ENCODE measurements at places on chromosomes 13 and 19.

GRCh38 chr19:49839713-49840112, 11.2 kb upstream of the PTOV1 start:
- no peak for ATAC-seq

- ATAC-seq, result no peak
Measured at GRCh38 chr19:19559931-19560330, 21.9 kb downstream of the CILP2 start.

GRCh38 chr13:114235697-114236096, 1.0 kb downstream of the CDC16 start:
- no peak for ATAC-seq

DNA sequence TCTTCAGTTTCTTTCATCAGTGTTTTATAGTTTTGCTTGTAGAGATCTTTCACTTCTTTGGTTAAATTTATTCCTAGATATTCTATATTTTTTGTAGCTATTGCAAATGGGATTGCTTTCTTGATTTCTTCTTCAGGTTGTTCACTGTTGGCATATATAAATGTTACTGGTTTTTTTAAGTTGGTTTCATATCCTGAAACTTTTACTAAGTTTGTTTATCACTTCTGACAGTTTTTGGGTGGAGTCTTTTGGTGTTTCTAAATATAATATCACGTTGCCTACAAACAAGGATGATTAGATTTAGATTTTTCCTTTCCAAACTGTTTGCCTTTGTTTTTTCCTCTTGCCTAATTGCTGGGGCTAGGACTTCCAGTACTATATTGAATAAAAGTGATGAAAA, 109.7 kb downstream of the PAN3 start:
- no peak for ATAC-seq

DNA sequence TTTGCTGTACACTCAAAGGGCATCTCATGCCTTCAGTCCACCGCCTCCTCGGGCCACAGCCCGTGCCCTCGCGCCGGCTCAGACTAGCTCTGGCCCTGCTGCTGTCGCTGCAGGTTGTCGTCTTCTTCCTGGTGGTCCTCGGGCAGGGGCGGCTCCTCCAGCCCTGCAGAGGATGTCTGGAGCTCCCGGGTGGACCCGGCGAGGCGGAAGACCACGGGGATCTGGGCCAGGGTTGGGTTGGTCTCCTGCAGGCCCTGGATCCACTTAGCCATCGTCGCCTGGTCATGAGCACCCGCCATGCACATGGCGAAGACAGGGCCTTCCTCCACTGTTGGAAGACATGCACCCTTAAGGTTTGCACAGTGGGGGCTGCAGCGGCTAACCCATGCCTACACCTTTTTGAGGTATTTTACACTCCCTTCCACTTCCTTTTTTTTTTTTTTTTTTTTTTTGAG, 489 bp upstream of the ZNF653 start:
- peak; percentile 3 for ATAC-seq

DNA sequence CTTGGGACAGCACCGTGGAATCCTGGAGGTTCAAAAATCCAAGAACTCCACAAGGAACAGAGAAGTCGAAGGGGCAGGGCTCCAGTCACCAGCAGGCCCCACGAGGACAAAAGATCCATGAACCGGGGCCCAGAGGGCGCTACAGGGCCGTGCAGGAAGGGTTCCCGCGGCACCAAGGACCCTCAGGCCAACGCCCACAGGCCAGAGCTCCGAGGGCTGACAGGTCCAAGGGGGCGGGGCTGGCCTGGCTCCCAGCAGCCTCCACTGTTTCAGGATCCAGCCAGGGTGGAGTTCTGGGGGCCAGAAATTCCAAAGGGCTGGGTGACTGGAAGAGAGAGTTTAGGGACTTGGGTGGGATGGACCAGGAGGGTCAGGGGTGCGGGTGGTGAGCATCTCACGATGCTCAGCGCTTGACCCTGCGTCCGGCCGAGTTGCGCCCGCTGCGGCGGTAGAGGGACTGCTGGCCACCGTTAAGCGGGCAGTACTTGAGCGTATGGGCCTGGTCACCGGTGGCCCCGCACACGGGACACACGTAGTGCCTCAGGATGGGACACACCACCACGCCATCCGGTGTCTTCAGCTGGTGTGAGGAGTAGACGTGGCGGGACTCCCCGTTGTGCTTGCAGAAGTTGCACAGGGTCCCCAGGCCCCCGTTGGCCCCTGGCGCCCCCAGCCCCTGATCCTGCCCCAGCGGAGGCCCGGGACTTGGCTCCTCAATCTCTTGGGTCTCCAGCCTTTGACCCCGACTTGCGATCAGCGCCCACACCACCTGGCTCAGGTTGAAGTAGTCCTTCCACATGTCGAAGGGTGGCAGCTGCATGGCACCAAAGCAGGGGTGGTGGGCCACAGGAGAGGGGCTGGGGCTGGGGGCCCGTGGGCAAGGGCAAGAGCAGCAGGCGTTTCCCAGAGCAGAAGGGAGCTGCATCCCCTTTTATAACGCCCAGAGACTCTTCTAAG, at the start of gene NANOS2:
NANOS2 (minus strand) TSS at position 905 of the 957 bp plus-strand sequence; CDS start at position 820, 85 bp downstream.
- ATAC-seq, result no peak

- ATAC-seq, result no peak
Measured at GRCh38 chr13:59677430-59677829, 486.3 kb downstream of the DIAPH3 start.

GRCh38 chr13:47017476-47017875, 120.6 kb upstream of the HTR2A start:
- ATAC-seq, result no peak

GRCh38 chr19:7720351-7720750, 11.6 kb downstream of the CLEC4G start:
- ATAC-seq, result no peak

- ATAC-seq, result peak; percentile 69
Measured at GRCh38 chr19:34365463-34366401, 736 bp downstream of the GPI start.

DNA sequence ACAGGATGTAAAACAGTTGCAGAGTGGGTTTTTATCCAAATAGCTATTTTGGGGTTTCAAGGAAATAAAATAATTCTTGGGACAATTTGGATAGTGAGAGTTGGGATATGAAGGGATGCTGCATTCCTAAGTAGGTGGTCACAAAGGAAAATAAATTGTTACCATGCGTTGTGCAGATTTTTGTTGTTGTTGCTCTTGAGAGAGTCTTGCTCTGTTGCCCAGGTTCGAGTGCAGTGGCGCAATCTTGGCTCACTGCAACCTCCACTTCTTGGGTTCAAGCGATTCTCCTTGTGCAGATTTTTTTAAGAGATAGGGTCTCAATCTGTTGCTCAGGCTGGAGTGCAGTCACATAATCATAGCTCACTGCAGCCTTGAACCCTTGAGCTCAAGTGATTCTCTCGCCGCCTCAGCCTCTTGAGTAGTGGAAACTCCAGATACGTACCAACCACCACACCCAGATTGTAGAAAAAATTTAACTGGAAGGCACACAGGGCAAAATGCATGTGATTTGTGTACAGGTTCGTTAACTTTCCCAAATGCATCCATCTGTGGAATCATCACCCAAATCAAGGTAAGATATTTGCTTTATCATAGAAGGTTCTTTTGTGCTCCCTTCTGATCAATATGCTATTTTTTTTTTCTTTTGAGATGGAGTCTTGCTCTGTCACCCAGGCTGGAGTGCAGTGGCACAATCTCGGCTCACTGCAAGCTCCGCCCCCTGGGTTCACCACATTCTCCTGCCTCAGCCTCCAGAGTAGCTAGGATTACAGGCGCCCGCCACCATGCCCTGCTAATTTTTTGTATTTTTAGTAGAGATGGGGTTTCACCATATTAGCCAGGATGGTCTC, 16.0 kb downstream of the SLC1A5 start:
- ATAC-seq, result no peak

- no peak for ATAC-seq
Measured at GRCh38 chr19:40081411-40081810, 9.3 kb downstream of the ZNF780A start.

DNA sequence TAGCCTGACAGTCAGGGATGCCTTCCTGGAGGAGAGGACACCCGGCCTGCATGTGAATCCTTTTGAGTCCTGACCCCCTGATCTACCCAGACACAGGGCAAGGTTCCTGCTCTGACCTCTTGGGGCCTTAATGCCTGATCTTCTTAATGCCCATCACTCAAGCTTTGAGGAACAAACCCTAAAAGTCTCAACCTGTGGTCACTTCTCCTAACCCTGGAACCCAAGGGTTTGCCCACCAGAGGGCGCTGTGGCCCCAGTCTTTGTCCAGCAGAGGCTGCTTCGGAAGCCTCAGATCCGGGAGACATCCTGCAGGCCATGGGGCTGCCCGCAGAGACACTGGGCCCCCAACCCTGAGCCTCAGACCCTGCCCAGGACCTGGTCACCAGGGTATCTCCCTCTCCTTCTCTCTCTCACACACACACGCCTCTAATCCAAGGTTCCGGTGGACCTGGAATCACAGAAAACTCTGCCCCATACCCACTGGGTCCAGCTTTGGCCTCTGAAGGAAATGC, 9.8 kb upstream of the DPF1 start:
- ATAC-seq, result peak; percentile 69

GRCh38 chr13:42991898-42992763, at the start of gene EPSTI1:
Gene EPSTI1, minus strand, starts transcription at chr13:42992241. Its CDS starts 76 bp downstream, at chr13:42992165.
- peak; percentile 90 for ATAC-seq

GRCh38 chr19:2331601-2332246, 3.2 kb downstream of the SPPL2B start:
- ATAC-seq, result no peak

GRCh38 chr13:35724446-35724845, 248.0 kb upstream of the MAB21L1 start:
- no peak for ATAC-seq

DNA sequence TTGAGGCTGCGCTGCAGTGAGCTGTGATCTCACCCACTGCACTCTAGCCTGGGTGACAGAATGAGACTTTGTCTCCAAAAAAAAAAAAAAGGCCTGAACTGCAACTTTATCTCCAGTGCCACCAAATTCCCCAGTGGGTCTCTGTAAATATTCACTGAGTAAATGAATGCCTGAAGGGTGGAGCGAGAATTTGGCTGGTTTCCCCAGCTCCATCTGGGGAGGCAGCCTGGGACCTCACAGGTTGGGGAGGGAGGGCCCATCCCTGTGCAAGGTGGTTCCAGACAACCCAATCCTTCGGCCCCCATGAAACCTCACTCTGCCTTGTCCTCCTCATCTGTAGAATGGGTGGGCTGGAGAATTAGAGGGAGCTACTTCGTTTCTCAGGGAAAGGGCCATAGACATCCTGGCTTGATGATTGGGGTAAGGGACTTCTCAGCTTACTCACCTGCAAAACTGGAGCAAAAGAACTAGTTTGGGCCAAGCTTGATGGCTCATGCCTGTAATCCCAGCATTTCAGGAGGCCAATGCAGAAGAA, 4.2 kb upstream of the PKN1 start:
- no peak for ATAC-seq

DNA sequence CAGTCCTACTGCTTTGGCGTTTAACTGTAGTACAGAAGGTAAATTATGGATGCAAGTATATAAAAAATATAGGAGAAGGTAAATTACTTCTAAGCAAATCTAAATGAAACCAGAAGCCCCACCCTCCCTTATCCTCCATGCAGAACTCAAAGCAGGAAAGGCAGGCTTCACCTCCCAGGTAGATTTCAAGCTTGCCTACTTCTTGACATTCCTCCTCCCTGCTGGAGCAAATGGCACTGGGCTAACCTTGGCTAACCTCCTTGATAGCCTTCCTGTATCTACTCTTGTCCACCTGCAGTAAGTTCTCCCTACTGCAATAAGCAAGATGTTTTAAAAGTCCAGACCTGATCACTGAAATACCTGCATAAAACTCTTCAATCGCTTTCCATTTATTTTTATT, 396.0 kb downstream of the IRS2 start:
- ATAC-seq, result no peak

GRCh38 chr13:74966814-74967424, 515.0 kb downstream of the TBC1D4 start:
- ATAC-seq, result no peak

DNA sequence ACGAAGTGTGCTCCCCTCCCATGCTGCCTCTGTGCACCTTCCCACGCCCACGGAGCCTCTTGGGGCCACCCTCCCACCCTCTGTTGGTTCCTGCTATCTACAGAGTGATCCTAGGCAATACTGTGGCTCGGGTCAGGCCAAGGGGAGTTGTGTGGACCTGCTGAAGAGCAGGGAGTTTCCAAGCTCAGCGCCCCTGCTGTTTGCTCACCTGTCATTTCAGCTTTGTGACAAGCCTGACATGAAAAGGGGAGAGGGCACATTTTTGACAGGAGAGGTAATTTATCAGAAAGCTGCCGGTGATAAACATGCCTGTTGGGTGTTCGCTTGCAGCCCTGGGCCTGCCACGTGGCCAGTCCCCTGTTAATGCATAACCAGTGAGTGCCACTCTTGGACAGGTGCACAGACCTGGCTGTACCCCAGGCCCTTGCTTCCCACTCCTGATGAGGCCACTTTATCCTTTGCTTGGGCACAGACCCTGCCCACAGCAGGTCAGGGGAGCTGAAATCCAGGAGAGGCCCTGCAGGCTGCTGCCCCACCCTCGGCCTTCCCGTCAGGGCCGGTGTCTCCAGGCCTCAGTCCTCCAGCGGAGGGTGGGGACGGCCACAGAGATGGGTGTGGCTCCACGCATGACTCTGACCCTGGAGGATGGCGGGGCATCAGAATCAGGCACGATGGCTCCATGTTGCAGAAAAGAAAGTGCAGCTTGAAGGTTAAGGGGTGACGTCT, 201.5 kb upstream of the GPR12 start:
- no peak for ATAC-seq

DNA sequence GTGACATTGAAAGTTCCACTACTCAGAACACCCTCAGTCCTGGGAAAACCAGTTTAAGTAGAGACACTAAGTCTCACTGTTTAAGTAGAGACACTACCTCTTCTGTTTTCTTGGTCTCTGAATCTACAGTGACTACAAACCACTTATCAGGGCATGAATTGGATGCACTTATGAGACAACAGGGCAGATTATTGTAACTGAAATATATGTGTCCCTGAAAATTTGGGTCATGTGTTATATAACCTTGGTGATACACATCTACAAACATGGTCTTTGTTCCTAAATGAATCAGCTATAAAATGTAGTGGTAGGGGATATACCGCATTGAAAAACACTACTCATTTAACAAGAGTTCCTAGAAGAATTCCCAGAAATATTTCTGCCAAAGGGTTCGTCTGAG, 55.7 kb downstream of the SERP2 start:
- ATAC-seq, result no peak

- peak; percentile 86 for ATAC-seq
Measured at GRCh38 chr13:29362849-29363604, 232.5 kb downstream of the SLC7A1 start.

- ATAC-seq, result peak; percentile 44
Measured at GRCh38 chr19:13051557-13052165, 51.0 kb downstream of the LYL1 start.

DNA sequence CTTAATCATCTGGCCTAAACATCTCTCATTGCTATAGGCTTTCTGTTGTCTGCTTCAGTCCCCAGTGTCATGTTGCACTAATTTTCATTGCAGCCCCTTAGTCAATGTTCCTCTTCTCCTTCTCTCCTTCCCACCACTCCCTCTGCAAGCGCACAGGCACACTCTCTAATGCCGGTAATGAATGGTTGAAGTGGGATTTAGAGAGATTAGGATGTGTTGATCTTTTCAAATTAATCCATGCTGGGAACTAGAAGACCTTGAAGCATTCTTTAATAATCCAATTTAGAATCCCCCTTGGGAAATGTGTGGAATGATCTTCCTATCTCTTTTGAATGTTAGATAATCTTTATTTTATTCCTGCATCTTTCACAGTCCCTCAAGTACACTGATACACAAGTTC, 33.2 kb upstream of the NDFIP2 start:
- ATAC-seq, result no peak

All from gastroesophageal sphincter (tissue), 4 donors.